Epithelial cell of proximal tubule (primary cell): ENCODE measurements at places on chromosomes 11 and 22. TPM values are rescaled to one million over a fixed set of nuclear protein-coding genes. Genes with fewer than 3 reads are reported as not detected.

- DNase-seq = no peak
Measured at GRCh38 chr11:62715150-62716130, 8.0 kb downstream of the GNG3 start.

DNA sequence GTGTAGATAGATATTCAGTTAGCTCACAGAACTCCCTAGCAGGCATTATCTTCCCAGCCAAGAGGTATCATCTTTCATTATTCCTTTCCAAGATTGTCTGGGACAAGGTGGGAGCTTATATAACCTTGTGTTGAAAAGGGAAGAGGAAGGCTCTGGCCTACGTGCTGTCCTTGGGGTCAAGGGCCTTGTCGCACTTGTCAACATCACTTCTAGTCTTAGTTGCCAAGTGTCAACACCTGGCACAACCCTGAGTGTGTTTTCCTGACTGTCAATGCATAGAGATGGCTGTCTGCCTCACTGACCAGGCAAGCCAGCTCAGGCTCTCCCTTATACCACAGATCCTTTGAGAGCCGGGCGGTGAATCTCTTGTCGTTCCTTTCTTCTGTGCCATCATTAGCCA is 331.9 kb downstream of the CNTN5 start:
- no peak for DNase-seq

DNA sequence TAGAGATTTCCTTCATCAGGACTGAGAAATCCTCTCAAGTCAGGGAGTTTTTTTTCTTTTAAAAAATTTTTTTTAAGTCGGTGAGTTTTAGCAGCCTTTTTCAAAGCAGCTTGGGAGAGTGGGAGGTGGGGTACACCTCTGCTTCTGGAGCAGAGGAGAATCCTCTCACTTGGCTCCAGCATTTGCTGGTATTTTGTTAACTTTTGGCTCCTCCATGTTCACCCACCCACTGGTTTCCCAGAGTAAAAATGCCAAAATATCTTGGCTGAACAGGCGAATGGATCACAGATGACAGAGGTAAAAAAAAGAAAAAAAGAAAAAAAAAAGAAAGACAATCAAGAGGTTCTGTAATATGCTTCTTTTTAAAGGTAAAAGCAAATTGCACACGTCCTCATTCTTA is 68.0 kb downstream of the GAB2 start:
- DNase-seq = no peak

MS4A14 gene
- not detected in 2 replicates for total RNA-seq

IL17REL gene
- not detected in 2 replicates for total RNA-seq

MPZL2 gene
- total RNA-seq = 19.9 and 29.7 TPM in 2 replicates

MPZL3 gene
- 6.1 and 7.4 TPM in 2 replicates for total RNA-seq

PGA3 gene
- total RNA-seq = not detected in 2 replicates
